ENCODE measurements at places on chromosomes 4 and X.

DNA sequence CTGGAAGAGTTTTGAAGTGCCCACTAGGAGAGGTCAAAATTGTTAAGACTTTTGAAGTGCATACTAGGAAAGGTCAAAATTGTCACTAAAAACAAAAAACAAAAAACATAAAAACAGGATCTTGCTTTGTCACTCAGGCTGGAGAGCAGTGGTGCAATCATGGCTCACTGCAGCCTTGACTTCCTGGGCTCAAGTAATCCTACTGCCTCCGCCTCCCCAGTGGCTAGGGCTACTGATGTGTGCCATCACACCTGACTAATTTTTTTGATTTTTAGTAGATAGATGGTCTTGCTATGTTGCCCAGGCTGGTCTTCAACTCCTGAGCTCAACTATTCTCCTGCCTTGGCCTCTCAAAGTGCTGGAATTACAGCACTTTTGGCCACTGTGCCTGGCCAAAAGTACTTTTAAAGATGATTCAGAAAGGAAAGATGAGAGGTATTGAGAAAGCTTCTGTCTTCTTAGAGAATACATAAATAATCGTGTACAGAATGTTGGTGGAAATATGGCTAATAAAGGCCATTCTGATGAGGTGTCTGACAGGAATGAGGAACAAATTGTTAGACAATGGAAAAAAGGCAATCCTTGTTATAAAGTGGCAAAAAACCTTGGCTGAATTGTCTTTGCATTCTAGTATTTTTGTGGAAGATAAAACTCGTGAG lies 43.3 kb upstream of the STX18 start:
- no peak for DNase-seq

DNA sequence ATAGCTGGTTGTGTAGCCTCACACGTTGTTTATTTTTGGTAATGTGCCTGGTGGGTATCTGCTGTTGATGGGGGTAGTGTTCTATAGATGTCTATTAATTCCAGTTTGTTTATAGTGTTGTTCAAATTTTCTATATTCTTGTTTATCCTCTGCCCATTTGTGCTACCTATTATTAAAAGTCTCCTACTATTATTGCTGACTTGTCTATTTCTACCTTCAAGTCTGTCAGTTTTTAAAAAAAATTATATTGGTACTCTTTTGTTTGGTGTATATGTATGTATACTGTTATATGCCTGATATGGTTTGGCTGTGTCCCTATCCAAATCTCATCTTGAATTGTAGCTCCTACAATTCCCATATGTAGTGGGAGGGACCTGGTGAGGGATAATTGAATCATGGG lies 578.6 kb downstream of the PCDH7 start:
- DNase-seq = no peak

- no peak for DNase-seq
Observed at GRCh38 chr4:48899432-48899749, 7.2 kb downstream of the OCIAD2 start.

GRCh38 chr4:47222276-47222675 lies 190.9 kb downstream of the GABRB1 start:
- no peak for DNase-seq

GRCh38 chr4:123921339-123921738 lies 524.7 kb downstream of the SPRY1 start:
- DNase-seq = no peak

- no peak for DNase-seq
Observed at GRCh38 chrX:102085706-102086105, 39.8 kb upstream of the TCEAL2 start.

DNA sequence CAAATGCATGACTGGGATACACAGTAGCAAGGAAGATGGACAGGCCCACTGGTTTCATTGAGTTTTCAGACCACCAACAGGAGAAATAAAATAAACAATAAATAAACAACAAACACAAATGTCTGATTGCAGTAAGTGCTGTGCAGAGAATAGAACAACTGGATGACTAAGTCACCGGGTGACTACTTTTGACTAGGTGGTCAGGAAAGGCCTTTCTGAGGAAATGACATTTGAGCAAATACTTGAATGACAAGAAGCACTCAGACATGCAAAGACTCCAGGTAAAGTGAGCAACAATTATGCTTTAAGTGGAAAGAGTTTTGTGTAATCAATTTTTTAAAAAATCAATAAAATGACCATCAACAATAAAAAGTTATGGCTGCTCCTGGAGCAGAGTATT lies 137.7 kb downstream of the BTC start:
- DNase-seq = no peak

All from anterior cingulate cortex (tissue), 58 donors.